ENCODE measurements at places on chromosomes 2 and 18.

DNA sequence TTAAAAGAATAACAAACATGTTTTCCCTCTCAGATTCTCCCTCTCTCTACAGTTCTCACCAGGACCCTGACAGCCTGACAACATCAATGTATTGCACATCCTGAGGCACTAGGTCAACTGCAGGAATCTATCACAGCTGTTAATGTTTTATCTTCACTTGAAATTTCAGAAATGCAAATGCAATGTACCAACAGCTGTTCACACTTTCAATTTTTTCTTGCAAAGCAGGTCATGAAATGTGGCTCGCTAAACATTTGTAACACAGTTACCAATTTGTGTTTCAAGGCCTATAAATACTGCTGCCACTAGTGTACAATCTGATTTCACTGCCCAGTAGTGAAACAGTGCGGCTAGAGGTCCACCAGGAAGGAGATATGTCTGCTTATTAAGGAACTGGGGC lies 147.8 kb downstream of the EXOC6B start:
- no peak for DNase-seq

DNA sequence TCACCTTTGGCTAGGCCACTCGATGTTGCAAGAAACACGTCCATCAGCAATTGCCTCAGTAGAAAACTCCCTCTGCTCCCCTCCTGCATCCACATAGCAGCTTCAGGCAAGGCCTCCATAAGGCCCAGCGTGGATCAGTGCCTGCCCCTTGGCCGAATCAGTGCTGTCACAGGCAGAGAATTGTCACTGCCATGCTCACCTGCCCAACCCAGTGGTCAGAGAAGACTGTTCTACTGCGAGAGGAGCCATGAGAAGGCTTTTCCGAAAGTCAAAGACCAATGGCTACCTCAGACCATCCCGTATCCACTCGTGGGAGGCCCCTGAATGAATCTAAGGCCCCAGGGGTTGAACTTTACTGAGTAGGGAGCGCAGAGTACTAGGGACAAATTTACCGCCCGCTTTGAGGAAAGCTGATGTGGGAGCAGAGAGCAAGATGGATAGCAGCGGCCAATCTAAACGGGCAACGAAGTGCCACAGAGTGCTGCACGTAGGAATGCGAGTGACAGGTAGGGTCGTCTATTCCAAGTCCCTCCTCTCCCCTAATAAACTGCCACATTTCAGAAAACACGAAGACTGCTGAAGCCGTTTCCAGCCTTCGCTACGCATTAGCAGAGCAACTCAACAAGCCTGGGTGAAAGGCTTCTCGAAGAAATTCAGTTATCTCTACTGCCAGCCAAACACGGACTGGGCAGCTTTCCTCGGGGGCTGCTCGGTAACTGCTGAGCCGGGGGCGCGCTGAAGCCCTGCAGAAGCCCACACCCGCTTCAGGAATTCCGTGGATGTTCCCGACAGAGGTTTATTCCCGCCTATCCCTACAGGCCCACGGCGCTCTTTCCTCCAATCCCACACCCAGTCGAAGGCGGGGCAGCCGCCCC lies 968 bp upstream of the RALBP1 start:
- DNase-seq = peak; percentile 29

DNA sequence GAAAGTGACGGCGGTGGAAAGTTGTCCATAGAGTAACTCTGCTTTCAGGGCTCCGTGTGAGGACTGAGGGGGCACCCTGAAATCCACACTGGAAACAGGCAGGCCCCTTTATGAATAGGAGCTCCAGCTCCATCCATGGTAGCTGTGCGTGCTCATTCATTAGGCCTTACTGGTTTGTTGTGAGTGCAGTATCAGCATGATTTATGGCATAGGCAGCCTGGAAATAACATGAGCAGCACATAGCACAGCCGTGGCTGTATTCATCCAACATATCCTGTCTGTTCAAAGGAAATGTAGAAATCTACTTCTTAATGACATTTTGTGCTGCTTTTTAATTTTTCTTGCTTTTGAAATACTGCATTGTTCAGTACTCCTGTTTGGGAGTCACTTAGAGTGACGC lies 414.8 kb upstream of the RAB12 start:
- DNase-seq = no peak

DNA sequence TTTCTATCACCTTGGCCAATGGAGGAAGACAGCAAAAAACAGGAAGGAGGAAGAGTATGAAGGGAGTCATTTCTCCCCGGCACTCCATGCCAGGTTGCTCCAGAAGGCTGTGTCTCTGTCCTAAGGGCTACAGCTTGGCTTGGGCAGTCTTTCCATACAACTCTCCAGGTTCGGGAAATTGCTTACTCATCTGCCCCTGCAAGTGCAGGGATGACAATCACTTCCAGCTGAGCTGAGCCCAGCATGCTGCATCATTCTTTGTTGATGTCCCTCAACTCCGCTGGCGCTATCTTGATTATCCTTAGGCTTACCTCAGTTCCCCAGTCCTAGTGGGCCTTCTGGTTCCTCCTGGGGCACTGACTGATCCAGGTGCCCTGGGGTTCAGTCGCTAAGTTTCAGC lies 86.9 kb upstream of the COPS8 start:
- DNase-seq = no peak

- DNase-seq = no peak
Measured at GRCh38 chr2:207183506-207183905, 17.8 kb upstream of the KLF7 start.

- no peak for DNase-seq
Measured at GRCh38 chr18:8980496-8980895, 122.0 kb upstream of the NDUFV2 start.
